ENCODE measurements at places on chromosomes 5 and 9.

DNA sequence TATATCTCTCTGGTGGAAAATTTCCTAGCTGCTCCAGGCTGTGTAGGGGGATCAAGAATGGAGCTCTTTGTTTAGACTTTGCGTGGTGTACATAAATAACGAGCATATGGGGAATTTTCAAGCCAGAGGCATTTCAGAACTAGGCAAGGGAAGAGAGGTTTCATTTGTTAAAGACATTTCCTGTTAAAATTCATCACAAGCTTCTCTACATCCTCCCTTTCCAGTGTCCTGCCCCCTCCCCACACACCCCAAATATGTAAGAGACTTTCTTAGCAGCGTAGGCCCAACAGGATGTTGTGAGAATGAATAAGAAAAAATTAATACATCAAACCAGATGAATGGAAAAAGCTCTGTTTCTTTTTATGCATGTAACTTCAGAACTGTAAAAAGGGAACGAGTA lies 150.3 kb downstream of the GPBP1 start:
- no peak for DNase-seq

DNA sequence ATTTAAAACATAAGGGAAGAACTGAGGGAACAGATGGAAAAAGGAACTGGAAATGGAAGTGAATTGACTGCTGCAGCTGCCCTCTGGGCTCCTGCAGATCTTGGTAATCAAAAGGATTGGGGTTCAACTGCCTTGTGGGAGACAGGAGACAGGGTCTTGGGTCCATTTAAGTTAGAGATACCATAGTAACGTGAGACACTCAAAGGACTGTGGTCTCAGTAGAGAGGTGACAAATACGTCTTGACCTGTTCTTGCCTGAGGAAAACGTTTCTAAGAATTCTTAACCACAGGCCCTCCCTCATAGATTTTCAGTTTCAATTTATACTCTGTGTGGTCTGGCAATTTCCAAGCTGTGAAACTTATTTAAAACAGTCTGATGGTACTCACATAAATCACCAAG lies 100.8 kb upstream of the DHFR start:
- no peak for DNase-seq

- no peak for DNase-seq
Measured at GRCh38 chr9:85168412-85168811, 498.9 kb downstream of the NTRK2 start.

GRCh38 chr9:133475292-133476012 lies 3.4 kb downstream of the SLC2A6 start:
- no peak for DNase-seq

DNA sequence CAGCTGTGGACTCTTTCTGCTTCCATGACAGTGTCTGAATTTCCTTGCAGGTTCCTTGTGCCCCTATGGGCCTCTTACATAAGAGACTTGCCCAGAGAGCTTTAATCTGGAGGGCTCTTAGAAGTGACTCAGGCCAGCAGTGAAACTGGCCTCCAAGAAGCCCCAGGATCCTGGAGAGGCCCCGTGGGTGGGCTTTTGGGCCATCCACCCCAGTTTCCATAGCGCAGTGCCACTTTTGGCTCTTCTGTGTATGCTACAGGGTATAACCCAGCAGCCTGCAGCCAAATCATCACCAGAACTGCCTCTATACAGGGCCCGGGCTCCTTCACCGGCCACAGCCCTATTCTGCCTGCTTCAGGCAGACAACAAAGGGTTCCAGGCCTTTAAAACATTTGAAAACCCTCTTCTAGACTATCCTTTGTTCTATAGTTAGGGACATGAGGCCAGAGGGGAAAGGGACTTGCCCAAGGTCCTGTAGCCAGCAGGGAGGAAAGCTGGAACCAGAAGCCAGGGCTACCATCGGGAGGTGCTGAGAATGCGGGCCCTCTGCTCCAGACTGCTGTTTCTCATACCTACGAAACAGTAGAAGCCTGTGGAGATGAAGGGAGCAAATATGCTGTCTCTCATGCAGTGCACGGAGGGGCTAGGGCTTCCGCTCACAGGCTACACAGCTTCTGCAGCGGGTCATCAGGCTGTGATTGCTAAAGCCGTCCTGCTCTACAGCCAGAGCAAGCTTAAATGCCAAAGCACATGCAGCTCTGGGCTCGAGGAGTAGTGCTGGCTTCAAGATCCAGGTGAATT lies 18.0 kb downstream of the SH3PXD2B start:
- DNase-seq, result no peak

DNA sequence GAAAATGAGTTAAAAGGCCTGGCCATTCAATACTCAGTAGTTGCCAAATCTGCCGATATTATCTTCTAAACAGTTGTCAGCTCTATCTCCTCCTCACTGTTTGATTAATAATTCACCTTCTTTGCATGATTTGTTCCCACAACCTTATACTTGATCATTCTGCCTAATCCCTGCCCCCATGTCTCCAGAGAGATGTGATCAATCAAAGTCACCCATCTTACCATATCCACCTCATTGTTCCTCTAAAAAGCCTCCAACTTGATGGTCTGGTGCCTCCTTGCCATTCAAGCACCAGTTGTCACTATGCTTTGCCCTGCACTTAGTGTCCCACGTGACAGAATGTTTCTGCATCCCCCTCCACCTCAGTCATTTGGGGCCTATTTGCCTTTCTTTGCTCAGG lies 41.3 kb downstream of the KIAA1958 start:
- no peak for DNase-seq

DNA sequence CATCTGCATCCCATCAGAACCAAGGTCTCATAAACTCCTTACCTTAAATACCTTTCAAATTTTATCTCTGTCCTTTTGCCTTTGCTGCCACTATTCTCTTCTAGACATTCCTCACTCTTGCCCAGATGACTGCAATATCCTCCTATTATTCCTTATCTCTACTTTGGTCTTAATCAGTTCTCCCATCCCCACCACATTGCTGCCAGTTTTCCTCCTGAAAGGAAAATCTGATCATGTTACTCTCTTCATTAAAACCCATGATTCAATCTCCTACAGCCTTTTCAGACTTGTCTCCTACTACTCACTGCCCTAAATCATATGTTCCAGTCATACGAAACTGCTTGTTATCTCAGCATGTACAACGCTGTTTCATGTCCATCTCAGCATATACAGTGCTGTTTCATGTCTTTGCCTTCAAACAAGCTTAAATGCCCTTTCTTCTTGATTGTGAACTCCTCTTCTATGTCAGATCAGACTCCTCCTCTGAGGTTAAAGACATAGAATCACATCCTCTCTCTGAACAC lies 152.6 kb upstream of the FST start:
- no peak for DNase-seq

DNA sequence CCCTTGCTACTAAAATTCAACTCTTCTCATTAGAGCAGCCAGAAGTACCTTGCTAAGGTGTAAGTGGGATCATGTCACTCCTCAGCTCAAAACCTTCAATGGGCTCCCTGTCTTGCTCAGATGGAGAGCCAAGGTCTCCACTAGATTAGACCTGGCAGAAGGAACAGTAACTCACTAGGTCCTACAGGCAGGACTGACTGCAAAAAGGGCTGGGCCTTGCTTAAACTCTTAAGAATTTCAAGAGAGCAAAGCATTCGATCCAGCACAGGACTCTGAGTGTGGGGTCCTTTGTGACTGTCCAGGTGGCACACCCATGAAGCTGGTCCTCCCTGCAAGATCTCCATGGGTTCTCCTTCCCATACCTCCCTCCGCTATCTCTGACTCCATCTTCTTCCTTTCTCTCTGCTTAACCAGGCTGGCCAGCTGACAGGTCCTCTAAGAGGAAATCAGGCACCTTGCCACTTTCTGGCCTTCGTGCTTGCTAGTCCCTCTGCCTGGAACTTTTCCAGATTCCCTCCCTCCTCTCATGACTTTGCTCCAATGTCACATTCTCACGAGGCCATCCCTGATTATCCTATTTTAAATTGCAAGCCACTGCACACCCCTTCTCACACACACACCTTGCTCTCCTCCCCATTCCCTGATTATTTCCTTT lies 70.2 kb downstream of the BASP1 start:
- no peak for DNase-seq

DNA sequence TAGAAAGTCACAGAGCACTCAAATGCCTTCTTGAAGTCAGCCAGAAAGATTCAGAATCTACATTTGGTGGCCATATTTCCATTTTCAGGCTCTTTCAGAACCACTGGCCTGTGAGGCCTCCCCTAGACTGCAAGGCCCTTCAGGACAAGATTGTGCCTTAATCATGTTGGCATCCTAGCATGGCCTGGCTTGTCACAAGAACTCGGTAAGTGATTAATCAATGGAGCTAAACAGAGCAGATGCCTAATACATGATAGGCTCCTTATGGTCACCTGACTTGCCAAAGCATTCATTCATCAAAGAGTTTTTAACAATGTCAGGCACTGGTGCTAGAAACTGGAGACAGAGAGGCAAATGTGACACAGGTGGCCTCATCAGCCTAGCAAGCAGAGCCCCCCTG lies 70.3 kb downstream of the PGM5 start:
- DNase-seq, result no peak

GRCh38 chr9:95229230-95229915 lies 88.1 kb downstream of the FANCC start:
- no peak for DNase-seq

- no peak for DNase-seq
Measured at GRCh38 chr5:117713585-117714198, 1139.1 kb upstream of the SEMA6A start.

- no peak for DNase-seq
Measured at GRCh38 chr5:123099514-123100151, 10.6 kb downstream of the PRDM6 start.

DNA sequence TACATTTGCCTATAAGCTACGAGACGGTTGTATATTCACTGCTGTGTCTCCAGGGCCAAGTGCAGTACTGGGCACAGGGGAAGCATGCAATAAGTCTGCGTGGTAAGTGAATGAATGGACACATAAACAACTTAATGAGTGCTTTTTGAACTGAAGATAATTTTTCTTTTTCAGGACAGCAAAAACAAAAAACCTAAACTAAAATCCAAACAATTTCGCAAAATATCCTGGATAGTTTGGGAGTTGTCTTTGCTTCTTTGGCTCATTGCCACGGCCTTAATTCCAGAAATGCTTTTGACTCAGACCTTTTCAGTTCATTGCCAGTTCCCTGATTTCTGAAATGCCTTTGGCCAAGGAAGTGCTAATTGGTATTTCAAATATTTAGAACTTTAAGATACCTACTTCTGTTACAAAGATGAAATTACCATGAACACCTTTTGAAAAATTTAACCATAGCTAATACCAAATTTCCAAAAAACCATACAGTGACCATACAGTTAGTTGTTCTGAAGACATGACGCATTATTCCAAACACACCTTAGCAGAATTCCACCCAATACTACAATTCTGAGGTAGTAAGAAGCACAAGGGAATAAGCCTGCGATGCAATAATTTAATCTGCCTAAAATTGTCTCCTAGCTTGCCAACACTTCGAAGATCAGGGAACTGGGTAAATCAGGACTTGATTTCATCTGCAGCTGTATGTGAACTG lies 42.8 kb downstream of the TEK start:
- DNase-seq, result no peak

All from stimulated activated naive CD4-positive, alpha-beta T cell treated with Interleukin-2 at 50 U/mL for 16 hours (primary cell).